ENCODE measurements at places on chromosomes 5 and 9.

GRCh38 chr5:65394087-65394486 is 87.6 kb downstream of the ADAMTS6 start:
- H3K27me3 ChIP-seq, result no peaks in the 10 kb centered on the region
- H3K4me3 ChIP-seq, result no peak overlapping the region
- H3K4me1 ChIP-seq, result no peaks in the 10 kb centered on the region
- H3K36me3 ChIP-seq, result no peaks in the 10 kb centered on the region
- no peak for DNase-seq

GRCh38 chr5:60339691-60340201 is 360.2 kb downstream of the DEPDC1B start:
- no peaks in the 10 kb centered on the region for H3K4me1 ChIP-seq
- H3K27me3 ChIP-seq, result no peaks in the 10 kb centered on the region
- no peak overlapping the region for H3K27ac ChIP-seq

DNA sequence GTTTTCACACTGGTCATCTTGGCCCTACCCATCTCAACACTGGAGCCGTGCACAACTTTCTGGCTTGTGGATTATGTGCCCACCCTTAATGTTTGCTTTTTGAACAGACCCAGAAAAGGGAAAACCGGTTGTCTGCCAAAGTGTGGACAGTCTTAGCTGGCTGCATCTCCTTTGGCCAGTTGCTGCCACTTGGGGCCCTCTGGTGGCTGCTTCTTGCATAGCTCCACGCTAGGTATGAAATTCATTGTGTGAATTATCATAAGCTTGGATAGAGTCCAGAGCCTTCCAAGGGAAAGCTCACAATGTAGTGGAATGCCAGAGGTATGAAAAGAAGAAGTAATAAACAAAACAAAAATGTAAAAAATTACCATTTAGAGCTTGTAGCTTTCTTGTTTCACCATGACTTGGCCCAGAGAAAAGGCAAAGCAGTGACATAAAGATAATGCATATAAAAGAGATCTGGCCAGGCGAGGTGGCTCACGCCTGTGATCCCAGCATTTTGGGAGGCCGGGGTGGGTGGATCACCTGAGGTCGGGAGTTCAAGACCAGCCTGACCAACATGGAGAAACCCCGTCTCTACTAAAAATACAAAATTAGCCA is 12.5 kb upstream of the SLC36A3 start:
- no peak for DNase-seq
- no peaks in the 10 kb centered on the region for H3K4me1 ChIP-seq
- no peak overlapping the region for H3K27ac ChIP-seq
- no peaks in the 10 kb centered on the region for H3K36me3 ChIP-seq

DNA sequence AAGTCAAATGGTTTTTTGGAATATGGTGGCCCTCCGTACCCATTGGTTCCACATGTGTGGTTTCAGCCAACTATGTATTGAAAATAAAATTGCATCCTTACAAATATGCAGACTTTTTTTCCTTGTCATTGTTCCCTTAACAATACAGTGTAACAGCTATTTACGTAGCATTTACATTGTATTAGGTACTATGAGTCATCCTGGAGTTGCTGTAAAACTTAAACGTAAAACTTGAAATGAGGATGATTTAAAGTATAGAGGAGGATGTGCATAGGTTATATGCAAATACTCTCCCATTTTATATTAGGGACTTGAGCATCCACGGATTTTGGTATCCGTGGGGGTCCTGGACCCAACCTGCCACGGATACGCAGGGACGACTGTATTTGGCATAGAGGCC is 16.3 kb downstream of the SDHA start:
- H3K4me1 ChIP-seq, result no peaks in the 10 kb centered on the region
- DNase-seq, result no peak
- H3K27ac ChIP-seq, result no peak overlapping the region
- H3K4me3 ChIP-seq, result no peak overlapping the region
- no peaks in the 10 kb centered on the region for H3K27me3 ChIP-seq

DNA sequence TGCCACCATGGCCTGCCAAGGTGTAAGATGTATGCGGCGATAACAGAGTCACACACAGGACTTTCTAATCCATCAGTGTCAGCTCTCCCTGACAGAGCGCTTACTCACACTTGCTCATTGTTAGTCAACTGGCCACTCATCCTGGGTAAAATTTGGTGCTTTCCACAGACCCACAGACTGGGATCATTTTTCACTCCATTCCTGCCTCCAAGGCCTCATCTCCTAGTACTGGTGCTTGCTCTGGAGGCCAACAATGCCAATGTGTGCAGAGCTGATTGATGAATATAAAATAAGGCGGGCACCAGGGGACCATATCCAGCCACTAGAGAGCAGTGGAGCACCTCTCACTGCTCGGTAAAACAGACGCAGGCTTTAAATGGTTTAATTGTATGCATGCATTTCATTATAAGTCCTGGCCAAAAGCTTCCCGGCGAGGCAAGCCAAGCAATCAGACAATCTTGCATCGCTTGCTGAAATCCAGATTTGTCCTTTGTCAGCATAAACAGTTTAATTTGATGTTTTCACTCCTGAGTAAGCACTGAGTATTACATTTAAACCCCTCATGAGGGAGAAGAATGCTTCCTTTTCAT is 22.3 kb downstream of the PSMB7 start:
- DNase-seq, result no peak
- no peaks in the 10 kb centered on the region for H3K27me3 ChIP-seq
- peaks cover 22% of the 10 kb centered on the region for H3K4me1 ChIP-seq
- H3K4me3 ChIP-seq, result no peak overlapping the region
- no peak overlapping the region for H3K27ac ChIP-seq
- H3K36me3 ChIP-seq, result peaks cover 9% of the 10 kb centered on the region

DNA sequence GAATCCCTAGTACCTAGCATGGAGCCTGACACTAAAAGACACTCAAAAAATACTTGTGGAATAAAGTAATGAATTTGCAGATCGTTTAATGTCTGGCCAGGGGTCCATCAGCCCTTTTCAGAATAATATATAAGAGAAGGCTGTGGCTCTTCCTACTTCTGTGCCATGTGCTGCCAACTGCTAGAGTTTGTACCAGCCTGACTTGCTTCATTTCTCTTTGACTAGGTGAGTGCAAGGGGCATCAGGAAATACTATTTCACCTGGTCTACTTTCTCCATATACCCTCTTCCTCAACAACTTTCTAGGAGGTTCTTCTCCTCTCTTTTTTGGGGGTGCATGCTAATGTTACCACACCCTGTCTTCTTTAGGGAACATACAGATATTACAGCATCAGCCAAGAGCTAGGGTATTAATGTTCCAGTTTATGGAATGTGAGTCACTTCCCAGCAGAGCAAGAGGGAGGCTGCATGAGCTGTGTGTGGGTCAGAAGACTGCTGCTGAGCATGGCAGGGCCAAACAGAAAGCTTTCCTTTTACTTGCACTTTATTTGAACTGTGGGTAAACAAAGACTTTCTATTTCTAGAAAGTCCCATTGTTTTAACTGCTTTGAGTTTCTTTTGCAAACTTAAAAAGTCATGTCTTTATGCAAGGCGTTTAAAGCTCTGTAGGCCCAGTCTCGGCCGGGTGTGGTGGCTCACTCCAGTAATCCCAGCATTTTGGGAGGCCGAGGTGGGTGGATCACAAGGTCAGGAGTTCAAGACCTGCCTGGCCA is 158.9 kb downstream of the ADAMTSL1 start:
- no peaks in the 10 kb centered on the region for H3K36me3 ChIP-seq
- H3K27ac ChIP-seq, result no peak overlapping the region
- no peaks in the 10 kb centered on the region for H3K27me3 ChIP-seq
- H3K4me3 ChIP-seq, result no peak overlapping the region
- no peaks in the 10 kb centered on the region for H3K4me1 ChIP-seq
- no peak for DNase-seq

GRCh38 chr5:69042500-69042899 is 51.3 kb upstream of the SLC30A5 start:
- H3K27me3 ChIP-seq, result no peaks in the 10 kb centered on the region
- no peaks in the 10 kb centered on the region for H3K36me3 ChIP-seq
- H3K27ac ChIP-seq, result peak overlapping the region; percentile 84
- no peak overlapping the region for H3K4me3 ChIP-seq
- no peak for DNase-seq
- no peaks in the 10 kb centered on the region for H3K4me1 ChIP-seq

DNA sequence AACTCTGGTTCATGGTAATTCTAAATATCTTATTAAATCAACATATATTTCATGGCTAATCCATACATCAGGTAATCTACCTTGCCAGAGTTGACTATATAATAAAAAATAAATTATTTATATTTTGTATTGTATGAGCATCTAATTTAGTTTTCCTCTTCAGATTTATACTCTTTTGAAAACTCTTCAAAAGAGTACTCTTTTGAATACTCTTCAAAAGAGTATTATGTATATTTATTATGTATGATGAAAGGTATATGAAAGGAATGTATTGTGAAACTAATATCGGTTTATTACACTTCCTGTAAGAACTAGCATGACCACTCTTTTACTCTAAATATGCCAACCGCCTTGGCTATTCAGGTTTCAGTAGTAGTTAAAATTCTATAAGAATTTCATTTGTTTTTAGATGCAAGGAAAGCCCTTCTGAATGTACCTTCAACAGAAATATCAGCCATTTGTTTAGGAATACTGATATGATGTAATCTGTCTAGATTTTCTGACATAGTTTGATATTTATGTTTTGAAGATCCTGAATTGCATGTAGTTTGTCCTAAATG is 178.7 kb downstream of the WDR70 start:
- no peak overlapping the region for H3K4me3 ChIP-seq
- DNase-seq, result no peak
- H3K27me3 ChIP-seq, result no peaks in the 10 kb centered on the region
- H3K36me3 ChIP-seq, result no peaks in the 10 kb centered on the region

DNA sequence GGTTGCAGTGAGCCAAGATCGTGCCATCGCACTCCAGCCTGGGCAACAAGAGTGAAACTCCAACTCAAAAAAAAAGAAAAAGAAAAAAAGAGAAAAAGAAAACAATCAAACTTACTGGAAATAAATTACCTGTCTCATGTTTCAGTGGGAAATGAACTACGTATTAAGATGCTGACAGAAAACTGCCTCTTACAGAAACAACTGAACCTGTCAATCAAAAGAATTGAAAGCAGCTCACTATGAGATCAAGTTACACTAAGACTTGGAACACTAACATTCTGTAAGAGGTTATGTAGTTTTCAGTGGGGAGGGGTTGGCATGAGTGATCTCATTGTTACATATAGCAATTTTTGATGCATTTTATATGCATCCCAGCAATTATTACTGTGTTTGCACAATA is 64.4 kb upstream of the SPATA31E1 start:
- H3K27ac ChIP-seq, result no peak overlapping the region
- H3K4me1 ChIP-seq, result no peaks in the 10 kb centered on the region
- no peak for DNase-seq

- no peaks in the 10 kb centered on the region for H3K4me1 ChIP-seq
- no peak overlapping the region for H3K4me3 ChIP-seq
- H3K36me3 ChIP-seq, result no peaks in the 10 kb centered on the region
- DNase-seq, result no peak
- H3K27ac ChIP-seq, result no peak overlapping the region
Measured at GRCh38 chr9:12464910-12465512, 228.2 kb upstream of the TYRP1 start.

GRCh38 chr9:95229230-95229915 is 88.1 kb downstream of the FANCC start:
- no peak overlapping the region for H3K27ac ChIP-seq
- H3K36me3 ChIP-seq, result no peaks in the 10 kb centered on the region
- DNase-seq, result no peak
- H3K27me3 ChIP-seq, result no peaks in the 10 kb centered on the region

DNA sequence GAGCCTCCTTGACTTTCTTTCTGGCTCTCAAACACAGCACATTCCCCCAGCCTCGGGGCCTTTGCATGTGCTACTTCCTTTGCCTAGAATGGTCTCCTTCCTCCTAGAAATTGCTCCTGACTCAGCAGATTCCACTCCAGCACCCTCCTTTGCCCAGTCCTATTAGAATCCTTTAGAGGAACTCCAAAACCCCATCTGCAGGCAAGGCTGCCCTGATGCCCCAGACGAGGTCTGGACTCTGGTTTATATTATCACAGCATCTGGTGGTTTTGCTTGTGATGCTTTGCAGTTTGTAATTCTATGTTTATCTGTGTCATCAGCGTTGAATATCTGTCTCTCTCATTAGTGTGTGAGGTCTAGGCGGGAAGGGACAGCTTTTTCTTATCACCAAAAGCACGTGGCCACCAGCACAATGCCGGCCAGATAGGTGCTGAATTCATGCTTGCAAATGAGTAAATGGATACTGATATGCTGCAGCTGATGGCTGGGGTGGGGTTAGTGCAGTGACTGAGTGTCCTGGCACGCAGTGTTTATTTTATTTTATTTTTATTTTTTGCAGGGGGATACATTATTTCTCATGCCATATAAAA is 30.0 kb upstream of the ANKH start:
- H3K4me3 ChIP-seq, result no peak overlapping the region
- DNase-seq, result no peak
- H3K4me1 ChIP-seq, result peaks cover 3% of the 10 kb centered on the region

DNA sequence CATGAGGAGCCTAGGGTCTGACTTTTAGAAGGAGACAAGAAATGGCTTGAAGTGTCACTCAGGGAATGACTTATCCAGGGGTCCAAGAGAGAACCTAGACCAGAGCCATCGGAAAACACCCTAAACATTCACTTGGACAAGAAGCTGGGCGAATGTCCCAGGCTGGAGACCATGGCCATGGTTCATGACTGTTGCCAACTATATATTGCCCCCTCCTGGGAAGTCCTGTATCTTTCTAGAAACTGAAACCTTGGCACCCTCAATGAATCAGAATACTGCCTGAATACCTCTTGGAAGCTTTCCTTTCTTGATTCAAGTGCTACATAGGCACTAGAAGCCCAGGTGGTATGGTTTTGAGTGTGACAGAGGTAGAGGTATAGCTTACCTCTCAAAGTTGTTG is 29.9 kb downstream of the TRMO start:
- no peak overlapping the region for H3K27ac ChIP-seq
- no peaks in the 10 kb centered on the region for H3K36me3 ChIP-seq

DNA sequence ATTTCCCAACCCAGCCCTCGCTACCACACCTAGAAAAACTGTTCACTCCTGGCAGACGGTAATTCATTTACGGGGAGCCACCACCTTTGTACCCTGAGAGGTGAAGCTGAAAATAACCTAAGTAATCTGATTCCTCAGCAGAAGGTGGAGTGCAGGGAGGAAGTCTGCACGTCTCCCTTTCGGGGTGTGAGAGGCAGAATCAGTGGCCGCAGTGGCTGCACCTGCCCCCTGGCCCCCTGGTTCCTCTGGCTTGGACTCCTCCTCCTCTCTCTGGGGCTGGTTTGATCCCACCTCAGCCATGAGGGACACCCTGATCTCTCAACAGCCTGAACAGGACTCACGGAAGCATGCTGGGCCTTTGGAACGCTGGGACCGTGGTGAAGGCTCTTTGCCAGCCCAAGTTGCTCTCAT is 10.5 kb downstream of the TMEM174 start:
- no peak overlapping the region for H3K27ac ChIP-seq
- DNase-seq, result no peak
- H3K4me1 ChIP-seq, result no peaks in the 10 kb centered on the region
- no peak overlapping the region for H3K4me3 ChIP-seq

DNA sequence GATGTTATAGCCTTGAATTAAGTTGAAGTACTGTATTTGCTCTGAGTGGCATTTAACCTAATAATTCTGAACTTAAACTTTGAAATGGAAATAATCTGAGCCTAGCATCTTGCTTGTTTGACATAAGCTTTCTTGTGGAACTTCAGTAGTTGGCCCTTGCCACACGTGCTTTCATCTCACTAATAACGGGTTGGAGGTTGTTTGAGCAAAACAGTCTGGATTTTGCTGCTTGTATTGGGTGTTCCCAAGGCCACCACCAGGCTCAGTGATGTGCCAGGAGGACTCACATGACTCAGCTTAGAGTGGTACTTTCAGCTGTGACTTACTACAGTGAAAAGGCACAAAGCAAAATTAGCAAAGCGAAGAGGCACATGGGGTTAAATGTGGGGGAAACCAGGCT is 35.7 kb downstream of the SECISBP2 start:
- H3K4me1 ChIP-seq, result peaks cover 27% of the 10 kb centered on the region
- H3K27ac ChIP-seq, result no peak overlapping the region
- H3K27me3 ChIP-seq, result no peaks in the 10 kb centered on the region
- DNase-seq, result no peak
- H3K36me3 ChIP-seq, result peaks cover 45% of the 10 kb centered on the region
- H3K4me3 ChIP-seq, result no peak overlapping the region

All from upper lobe of left lung (tissue), 6 donors.